CD4-positive, alpha-beta T cell treated with Interleukin-6 for 4 hours (primary cell): ENCODE measurements at places on chromosomes 3 and 15.

DNA sequence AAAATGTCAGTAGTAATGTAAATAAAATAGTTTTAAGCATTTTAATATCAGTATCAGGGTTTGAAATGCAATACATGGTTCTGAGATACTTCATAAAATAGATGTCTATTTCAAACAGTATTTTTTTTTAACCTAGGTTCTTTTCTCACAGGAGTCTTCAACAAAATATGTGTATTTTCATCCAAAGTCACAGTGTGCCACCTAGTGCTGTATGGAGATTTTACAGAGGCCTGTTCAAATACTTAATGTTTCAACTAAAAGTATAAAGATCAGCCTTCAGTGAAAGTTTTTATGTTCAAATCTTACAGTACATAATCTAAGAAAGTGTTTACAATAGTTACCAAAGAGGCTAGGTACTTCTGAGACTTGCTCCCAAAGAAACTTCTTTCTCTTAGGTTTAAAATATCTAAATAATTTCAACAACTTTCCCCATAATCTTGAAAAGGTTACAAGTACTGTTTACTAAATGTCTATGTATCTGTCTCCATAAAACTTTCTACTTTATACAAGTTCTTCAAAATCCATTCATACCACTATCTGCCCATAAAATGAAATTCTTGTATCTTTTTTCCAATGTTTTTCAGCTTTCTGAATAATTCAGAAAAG lies 38.3 kb downstream of the SCAPER start:
- peak; percentile 7 for DNase-seq

DNA sequence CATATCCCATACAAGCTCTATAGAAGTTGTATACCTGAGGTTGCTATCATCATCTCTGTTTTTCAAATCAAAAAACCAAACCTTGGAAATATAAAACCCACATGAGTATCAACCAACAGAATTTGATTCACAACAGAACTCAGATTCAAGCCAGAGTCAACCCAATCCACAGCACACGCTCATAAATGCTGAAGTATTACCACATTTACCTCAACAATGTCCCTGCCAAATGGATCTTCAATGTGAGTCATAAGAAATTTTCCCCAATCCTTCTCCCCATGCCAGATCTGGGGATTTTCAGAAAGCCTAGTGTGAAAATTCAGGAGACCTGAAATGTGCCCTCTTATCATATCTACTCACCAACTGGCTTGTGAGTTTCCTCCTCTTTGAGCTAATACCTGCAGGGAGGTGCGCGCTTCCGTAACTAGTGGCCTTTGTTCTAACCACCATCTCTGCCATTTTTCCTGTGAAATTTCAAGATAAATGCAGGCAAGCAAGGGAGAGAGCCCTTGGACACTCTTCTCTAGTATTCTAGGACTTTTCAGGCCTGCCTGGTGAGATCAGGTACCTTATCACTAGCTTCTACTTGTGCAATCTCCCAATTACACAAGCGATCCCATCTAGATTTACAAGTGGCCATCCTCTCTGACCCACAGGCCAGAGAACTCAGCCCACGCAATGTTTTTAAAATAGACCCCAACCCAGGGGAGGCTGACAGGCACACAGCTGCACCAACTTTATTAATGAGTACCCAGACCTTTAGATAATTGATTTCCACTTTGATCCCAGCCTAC lies 1076.9 kb upstream of the CFAP20DC start:
- no peak for DNase-seq

DNA sequence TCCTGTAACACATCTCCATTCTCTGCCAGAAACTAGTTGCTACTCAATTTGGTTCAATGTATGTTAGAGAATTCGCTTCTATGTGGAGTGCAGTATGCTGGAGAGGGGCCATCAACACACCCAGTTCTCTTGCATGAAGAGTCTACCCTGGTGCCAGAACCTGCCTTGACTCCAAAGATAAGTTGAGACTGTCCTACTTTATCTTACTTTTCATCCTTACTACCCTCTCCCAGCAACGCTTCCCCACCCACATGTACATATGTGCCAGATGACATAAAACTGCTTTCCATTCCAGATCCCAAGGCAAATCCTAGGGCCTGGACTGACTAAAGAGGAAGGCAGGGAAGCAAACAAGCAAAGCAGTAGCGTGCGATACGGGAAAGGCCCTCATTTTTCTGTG lies 442.6 kb upstream of the THRB start:
- no peak for DNase-seq

DNA sequence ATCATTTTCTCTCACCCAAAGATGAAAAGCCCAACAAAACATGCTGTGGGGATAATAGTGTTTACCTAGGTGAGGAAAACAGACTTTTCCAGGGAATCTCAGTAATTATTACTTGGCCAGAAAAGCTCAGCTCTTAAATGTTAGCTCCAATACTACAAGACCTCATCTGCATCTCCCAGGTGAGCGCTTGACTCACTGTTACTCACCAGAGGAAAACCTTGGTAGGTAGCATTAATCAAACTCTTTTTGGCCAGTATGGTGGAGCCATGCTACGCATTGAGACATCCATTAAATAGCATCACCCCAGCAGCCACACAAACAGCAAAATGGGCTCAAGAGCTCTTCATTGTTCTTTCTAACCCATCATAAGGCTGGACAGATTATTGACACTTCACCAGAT lies 99.0 kb downstream of the TIGIT start:
- DNase-seq = no peak

DNA sequence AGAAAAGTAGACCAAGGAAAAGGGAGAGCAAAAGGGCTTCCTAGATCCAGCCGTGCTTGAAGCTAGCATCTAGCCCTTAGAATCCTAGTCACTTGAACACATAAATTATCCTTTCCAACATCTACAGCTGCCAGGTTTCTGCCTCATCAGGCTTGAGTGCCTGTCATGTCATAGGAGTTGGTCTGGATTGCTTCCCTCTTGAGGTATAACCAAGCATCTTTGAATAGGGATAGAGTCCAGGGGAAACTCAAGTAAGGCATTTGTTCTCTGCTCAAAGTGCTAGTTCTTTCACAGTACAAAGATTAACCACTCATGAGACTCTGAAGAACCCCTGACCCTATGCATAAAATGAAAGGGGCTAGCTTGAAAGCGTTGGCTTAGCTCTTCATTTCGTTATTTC lies 72.3 kb downstream of the SLCO3A1 start:
- no peak for DNase-seq

DNA sequence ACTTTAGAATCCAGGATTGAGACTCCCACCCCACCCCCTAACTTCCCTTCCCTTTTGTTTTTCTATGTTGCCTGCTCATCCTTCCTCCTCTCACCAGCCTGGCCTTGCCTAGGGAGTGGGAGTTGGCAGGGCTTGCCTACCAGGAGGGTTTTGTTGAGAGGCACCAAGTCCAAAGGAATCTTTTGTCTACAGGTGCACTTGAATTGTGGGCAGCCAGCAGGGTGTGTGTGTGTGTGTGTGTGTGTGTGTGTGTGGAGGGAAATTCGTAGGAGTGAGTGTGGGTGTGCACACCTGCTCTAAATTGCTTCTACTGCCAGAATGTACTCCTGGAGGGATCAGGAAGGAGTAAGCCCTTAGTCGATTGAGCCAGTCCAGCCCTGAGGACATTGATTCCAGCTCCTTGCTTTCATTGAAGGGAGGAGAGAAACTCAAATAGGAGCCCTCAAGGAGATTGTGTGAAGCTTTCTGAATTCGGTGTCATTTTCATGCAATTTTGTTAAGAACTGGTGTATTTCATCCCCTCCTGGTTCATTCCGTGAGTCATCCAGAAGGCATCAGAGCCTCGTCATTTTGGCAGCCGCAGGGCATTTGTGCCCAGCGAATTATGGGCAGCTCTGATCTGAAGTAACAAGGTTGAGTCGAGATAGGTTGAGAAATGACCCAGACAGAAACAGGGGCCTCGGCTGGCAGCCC lies 112.1 kb downstream of the SLCO3A1 start:
- DNase-seq = no peak

DNA sequence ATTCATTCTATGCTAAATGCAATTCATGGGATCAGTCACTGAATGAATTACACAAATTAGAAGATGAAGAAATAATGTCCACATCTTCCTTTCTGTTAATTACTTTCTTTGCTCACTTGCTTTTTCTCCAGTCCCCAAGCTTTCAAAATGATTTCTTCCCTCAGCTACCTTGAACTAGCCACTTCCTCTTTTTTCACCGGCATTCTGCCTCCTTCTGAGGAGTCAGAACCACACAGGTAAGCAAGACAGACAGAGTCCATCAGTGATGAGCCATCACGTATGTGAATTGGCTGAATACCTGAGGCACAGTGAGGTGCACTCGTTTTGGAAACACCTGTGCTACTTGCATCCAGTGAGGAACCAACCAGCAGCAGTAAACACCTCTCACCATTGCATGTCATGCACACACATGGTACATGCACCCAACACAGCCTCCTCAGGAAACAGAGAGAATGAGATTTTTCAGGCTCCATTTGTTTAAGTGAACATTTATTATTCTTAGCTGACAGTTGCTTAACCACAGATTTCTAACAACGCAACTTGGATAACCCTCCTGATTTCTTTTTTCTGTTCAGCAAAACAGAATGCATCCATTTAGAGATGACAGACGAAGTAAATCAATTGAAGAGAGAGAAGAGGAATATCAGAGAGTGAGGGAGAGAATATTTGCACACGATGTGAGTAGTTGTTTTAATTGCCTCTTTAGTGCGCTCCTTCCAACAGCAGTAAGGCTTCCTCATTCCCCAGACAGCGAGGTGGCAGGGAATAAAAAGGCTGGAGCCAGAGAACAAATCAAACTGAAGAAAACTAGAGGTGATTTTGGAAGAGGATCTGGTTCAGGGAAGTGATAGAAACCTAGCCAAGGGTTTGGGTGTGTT lies 69.3 kb downstream of the ARPP21 start:
- no peak for DNase-seq

DNA sequence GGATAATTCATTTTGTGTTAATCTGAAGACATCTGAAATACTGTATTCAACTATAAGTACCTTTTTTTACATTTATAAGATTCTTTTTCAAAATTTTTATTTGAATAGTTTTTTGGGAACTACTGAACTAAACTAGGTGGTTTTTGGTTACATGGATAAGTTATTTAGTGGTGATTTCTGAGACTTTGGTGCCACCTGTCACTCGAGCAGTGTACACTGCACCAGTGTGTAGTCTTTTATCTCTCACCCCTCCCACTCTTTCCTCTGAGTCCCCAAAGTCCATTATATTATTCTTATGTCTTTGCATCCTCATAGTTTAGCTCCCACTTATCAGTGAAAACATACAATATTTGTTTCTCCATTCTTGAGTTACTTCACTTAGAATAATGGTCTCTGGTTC lies 57.6 kb downstream of the CD86 start:
- DNase-seq = no peak

- no peak for DNase-seq
Observed at GRCh38 chr3:150345021-150345538, 63.0 kb upstream of the TSC22D2 start.

GRCh38 chr3:194142156-194142910 lies 6.4 kb downstream of the HES1 start:
- DNase-seq = no peak

DNA sequence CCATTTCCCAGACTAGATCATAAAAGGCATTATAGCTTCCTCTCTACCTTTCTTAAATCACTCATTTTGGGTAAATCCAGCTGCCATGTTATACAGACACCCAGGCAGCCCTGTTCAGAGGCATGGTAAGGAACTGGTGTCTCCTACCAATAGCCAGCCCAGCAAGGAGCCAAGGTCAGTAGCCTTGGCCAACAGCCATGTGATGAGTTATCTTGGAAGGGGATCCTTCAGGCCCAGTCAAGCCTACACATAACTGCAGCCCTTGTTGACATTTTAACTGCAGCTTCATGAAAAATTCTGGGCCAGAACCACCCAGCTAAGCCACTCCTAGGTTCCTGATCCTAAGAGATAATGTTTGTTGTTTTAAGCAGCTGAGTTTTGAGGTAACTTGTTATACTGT lies 29.0 kb upstream of the ZMAT3 start:
- no peak for DNase-seq

DNA sequence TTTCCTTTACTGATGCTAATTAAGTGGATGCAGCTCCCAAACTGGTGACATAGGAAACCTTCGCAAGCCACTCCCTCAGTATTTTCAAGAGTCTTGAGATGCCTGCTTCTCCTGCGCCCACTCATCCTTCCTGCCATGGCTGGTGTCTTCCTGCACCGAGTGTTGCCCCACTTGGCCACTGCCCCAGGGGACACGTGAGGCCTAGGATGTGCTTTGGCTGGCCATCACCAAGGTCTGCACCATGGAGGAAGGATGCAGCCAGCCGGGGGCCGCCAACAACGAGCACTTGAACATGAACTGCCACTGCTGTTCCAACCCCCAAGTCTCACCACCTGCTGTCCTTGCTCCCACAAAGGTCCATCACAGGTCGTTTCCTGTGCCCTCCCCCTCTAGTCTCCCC lies 34.1 kb downstream of the EPHB3 start:
- no peak for DNase-seq

GRCh38 chr3:128872744-128873143 lies 6.7 kb upstream of the ACAD9 start:
- DNase-seq = no peak

GRCh38 chr3:64493149-64493548 lies 194.7 kb downstream of the ADAMTS9 start:
- no peak for DNase-seq

DNA sequence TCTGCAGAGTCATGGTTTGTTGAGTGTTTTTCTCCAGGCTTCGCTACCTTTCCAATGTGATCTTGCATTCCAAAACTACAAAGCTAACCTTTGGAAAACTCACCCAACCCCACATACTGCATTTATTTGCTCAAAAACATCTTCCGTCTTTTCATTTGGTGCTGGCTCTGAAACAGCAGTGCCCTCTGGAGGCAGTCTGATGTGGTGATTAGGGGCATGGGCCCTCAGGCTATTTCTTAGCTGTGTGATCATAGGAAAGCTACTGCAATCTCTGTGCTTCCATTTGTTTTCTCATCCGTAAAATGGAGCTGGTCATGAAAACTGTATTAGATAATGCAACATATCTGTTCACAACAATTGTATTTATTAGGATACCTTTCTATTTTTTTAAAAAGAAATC lies 47.0 kb downstream of the MTHFS start:
- DNase-seq = no peak

DNA sequence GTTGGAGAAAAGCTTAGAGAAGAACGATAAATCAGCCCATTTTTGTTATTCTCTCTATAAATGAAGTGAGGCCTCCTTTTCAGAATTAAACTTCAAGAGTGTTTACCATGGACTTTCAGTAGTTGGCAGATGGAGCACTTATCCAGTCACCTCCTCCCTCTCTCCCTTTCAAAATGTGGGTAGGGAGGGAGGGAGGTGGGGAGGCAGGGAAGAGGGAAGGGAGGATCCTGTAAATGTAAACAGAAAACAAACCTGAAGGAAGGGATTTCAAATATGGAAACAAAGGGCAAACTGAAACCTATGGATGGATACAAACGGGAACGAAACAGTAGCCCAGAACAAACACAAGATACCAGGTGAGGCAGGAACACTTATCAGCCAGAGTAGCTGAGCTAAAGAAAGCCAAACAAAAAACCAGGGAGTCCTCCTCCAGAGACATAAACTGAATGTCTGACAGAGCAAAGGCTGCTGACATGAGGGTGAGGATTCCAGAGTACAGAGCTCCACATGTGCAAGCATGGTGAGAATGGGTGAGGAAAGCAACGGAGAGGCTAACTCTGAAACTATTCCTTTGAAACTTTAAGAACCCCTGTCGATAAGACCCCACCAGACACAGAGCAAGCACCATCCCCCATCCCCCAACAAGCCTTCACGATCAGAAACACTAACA lies 41.0 kb upstream of the GP5 start:
- DNase-seq = no peak

- no peak for DNase-seq
Observed at GRCh38 chr3:159803459-159803858, 185.2 kb upstream of the IL12A start.

GRCh38 chr3:43013743-43014155 lies 34.6 kb downstream of the GASK1A start:
- peak; percentile 20 for DNase-seq

GRCh38 chr3:31768479-31769125 lies 212.5 kb downstream of the OSBPL10 start:
- peak; percentile 64 for DNase-seq
